ENCODE measurements at places on chromosomes 7 and 10.

GRCh38 chr7:117809958-117810357, 63.3 kb downstream of the CTTNBP2 start:
- no peak for DNase-seq

- no peak for DNase-seq
These were observed 15.9 kb downstream of the ODAD2 start for GRCh38 chr10:27982875-27983543.

GRCh38 chr7:77859343-77859742, 60.8 kb downstream of the PHTF2 start:
- DNase-seq: no peak

- no peak for DNase-seq
These were observed 117.2 kb upstream of the KLF6 start for GRCh38 chr10:3902054-3902808.

DNA sequence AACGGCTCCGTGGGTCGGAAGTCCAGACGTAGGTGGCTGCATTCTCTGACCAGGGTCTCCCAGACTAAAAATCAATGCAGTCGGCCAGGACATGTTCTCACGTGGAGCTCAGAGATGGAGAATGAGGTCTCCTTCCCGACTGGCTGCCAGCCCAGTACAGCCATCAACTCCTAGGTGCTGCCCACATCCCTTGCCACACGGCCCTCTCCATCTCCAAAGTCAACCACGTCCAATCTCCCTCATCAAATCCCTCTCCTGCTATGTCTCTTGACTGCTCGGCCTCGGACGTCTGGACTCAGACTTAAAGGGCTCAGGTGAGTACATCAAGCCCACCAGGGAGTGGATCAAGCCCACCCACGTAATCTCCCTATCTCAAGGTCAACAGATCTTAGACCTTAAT, 6.9 kb downstream of the MAD1L1 start:
- no peak for DNase-seq

DNA sequence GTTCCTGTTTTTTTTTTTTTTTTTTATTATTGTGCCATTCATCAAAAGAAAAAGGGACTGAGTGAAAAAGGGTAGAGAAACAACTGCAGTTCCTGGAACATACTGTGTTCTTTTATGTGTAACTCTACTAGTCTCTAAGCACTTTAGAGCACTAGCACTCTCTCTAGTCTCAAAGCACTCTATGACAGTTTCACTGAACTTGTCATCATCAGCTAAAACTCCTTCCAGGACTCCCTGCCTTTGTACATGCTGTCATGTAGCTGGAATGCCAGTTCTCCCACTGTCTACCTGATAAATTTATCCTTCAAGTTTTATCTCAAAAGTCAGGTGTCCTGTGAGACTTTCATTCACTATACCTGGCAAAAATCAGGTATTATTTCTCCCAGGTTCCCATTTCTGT, 146.1 kb downstream of the RNF133 start:
- no peak for DNase-seq

DNA sequence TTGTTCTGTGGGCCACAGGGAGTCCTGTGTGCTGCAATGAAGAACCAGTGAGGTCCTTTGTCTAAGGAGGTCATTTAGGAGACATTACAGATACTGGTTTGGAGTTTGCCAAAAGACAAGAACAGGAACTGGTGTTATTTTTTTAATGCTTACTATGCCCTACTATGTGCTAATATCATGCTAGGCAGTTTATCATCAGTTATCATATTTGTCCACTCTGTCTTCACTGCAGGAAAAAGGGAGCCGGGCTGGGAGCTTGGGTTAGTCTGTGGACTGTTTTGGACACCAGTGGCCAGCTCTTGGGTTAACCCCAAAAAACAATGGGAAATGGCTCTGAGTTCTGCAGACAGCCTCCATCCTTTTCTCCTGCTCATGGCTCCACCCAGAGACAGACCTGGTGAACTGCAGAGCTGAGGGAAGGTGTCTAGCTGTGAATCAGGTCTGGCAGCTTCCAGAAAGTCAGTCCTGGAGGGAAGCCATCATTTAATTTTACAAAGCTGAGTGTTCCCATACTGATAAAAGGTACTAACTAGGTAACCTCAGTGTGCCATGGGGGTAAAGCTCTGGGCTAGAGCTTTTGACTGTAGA, 101.2 kb upstream of the ZNF746 start:
- DNase-seq: no peak

DNA sequence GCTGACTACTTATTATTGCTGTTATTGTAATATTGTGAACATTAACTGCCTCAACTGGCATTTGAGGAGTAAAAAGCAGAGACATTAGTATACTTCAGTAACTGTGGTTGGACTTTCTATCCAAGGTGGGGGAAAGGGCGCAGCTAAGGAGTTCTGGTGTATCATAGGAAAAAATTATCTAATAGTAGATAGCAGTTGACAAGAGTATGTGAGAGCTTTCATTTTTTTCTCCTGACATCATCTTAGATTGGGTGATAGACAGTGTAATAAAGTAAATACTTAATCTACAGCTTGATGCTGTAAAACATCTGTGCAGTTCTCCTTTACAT, 68.9 kb downstream of the PHTF2 start:
- no peak for DNase-seq

DNA sequence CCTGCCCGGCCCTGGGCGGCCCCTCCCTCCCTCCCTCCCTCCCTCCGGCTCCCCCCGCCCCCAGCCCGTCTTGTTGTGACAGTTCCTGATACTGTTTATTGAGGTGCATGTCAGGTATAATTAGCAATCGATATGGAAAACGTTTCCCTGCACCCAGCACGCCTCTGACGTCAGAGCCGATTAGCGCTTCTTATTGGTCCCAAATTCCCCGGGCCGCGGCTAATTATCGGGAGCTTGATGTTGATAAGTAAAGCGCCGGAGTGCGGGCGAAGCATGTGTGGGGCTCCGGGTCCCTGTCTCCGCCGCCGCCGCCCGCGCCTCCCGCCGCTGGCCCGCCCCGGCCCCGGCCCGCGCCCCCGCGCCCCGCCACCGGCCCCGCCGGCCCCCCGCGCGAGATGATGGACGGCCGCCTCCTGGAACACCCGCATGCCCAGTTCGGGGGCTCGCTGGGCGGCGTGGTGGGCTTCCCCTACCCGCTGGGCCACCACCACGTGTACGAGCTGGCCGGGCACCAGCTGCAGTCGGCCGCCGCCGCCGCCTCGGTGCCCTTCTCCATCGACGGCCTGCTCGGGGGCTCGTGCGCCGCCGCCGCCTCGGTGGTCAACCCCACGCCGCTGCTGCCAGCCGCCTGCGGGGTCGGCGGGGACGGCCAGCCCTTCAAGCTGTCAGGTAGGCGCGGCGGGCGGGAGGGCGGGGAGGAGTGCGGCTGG, at the start of gene UNCX:
Gene UNCX, plus strand, starts transcription at position 250 of the 710 bp plus-strand sequence. Its CDS starts 146 bp downstream, at position 396.
- DNase-seq: no peak

GRCh38 chr7:105016709-105017656, 3.0 kb downstream of the KMT2E start:
- DNase-seq: no peak

GRCh38 chr7:69714886-69715576, 116.8 kb downstream of the AUTS2 start:
- no peak for DNase-seq

- no peak for DNase-seq
These were observed 65.9 kb downstream of the FAM204A start for GRCh38 chr10:118276204-118276603.
